ENCODE measurements at places on chromosomes 4 and X.

DNA sequence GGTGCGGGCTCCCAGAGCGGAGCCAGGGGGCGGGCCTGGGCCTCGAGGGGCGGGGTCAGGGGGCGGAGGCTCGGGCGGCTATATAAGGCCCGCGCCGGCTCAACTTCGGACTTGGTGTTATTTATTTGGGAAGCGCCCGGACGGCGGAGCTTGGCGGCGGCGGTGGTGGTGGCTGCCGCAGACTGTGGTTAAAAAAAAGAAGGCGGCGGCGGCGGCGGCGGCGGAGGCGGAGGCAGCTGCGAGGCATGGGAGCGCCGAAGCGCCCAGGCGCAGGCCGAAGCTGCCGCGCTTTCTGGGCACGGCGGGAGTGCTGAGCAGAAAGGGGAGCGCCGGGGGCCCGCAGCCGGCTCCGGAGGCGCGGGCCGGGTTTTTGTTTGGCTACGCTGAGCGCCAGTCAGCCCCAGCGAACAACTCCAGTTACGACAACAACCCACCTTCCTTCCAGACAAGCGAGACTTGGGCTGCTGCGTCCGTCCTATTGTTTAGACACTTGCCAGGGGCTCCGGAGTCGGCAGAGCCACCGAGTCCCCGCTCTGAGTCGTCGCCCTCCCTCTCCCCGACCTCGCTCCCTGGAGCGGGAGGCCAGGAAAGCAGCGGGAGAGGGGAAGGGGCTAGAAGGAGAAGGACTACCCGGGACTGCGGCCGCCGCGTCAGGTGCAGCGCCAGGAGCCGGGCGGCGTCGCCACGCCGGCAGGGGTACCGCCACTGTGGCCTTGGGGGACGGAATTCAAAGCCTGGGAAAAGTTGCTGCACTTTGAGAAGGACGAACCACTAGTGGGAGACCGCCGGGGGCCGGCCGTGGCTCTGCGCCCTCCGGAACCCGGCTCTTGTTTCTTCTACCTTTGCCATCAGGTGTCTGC lies at the start of gene SLIT2:
Gene SLIT2 (plus strand): TSS at position 110 of the 860 bp plus-strand sequence. CDS start 1,911 bp downstream, outside the sequence.
- peak; percentile 80 for DNase-seq

DNA sequence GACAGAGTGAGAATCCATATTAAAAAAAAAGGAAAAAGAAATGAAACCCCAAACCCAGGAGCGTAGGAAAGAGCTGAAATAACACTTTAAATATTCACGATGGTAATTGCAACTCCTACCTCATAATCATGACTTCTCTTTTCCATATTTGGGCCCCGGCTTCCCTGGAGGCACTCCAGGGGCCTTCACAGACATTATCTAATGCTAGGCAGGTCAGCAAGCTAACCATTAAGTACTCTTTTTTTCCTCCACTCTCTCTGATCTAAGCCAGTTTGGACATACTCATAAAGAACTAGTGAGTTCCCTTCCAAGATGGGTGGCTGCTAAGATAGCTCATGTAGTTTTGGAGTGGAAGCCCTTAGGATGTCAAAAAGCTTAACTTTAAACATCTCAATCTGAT lies 83.2 kb downstream of the SH3KBP1 start:
- DNase-seq, result no peak

GRCh38 chrX:40727093-40727492 lies 8.2 kb downstream of the MED14 start:
- DNase-seq, result no peak

DNA sequence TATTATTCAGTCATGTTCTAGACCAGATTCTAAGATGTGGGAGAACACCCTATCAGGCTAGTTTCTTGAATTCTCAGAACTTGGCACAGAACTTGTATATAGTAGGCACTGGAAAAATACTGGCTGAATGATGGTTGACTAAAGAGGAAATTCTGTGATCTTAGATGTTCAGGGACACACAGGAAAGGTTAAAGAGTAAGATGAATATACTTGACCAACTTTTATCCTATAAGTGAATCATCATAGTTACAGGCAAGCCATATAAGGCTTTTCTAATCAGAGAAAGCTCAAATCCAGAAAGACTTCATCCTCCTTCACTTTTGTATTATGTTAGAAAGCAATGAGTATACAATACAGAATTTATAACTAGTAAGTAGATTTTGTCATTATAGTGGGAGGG lies 53.8 kb downstream of the SEPTIN11 start:
- DNase-seq, result no peak

GRCh38 chr4:37732526-37733186 lies 46.5 kb upstream of the RELL1 start:
- DNase-seq, result no peak

DNA sequence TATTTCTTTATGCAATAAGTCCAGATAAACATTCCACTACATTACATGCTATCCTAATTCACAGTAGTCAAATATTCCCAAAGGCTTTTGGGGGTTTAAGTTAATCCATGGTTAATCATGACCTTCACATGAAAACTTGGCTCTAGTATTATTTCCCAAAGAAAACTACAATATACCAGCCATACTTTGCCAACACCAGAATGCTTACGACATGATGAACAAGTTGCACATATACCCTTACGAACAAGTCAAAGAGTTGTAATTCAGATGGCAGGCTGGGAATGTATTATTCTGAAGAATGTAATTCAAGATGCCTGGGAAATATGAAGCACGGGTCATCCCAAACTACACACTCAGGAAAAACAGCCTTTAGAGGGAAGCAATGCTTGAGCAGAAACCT lies 499.6 kb downstream of the PPARGC1A start:
- DNase-seq, result no peak

- DNase-seq, result no peak
Measured at GRCh38 chr4:53781629-53782457, 190.6 kb upstream of the LNX1 start.

DNA sequence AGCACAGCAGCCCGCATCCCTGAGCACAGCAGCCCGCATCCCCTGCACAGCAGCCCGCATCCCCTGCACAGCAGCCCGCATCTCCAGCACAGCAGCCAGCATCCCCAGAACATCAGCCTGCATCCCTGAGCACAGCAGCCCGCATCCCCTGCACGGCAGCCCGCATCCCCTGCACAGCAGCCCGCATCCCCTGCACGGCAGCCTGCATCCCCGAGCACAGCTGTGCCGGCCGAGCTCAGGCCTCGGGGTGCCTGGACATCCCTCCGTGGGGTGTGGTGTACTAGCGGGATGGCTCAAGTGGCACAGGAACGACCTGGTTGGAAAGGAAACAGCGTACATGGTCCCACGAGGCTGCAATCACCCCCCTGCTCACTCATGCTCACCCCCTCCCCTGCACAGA lies 26.8 kb downstream of the ABLIM2 start:
- DNase-seq, result no peak

GRCh38 chr4:93299118-93299517 lies 529.4 kb upstream of the ATOH1 start:
- DNase-seq, result no peak

DNA sequence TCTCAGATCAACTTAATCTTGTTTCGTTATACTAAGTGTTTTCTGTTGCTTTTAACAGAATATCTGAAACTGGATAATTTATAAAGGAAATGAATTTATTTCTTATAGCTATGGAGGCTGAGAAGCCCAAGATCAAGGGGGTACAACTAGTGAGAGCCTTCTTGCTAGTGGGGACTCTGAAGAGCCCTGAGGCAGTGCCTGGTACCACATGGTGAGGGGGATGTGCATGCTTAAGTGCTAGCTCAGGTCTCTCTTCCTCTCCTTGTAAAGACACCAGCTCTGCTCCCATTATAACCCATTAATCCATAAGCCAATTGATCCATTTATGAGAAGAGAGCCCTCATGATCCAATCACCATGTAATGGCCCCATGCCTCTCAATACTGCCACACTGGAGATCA lies 17.9 kb downstream of the COX18 start:
- no peak for DNase-seq

- DNase-seq, result no peak
Measured at GRCh38 chr4:143354990-143355389, 18.3 kb downstream of the GAB1 start.

DNA sequence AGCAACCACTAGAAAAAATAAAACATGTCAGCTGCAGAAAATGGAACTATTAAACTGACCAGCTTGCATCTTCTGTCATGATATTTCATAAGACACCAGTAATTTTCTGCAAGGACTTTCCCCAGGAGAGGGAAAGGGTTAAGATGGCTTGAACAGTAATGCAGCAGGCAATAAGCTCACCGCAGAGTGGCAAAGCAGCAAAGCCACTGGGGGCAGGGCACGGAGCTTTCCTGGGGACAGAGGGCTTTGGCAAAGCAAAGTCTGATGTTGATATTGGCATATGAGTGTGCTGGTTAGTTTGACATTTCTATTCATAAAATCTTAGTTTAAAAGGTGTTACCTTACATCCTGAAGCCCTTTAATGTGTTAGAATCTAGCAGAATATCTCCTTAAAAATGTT lies 55.1 kb upstream of the NAP1L5 start:
- no peak for DNase-seq

DNA sequence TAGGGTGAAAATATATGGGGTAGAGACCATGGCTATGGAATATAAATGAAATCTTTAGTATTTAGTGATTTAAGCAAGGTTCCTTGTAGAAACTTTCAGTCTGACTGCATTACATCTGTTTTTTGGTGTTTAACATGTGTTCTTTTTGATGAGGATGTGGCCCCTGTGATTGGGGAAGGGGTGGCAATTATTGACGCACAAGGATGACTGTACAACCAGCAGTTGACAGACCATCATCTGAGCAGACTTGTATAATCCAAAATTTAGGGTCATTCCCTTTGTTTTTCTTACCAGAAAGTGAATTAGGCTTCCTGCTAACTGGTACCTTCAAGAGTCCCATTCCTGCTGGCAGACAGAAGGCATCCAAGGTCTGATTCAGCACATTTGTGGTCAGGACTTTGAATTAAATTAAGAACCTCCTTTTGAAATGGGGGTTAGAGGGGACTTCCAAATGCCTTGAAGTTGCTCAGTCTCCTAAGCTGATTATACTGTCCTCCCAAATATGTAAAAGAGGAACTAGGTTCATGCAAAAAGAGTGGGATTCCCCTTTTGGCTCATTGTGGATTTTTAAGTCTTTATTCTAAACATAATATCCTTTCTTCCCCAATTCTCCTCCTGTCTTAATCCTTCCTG lies 112.4 kb upstream of the CXCL13 start:
- DNase-seq, result no peak

DNA sequence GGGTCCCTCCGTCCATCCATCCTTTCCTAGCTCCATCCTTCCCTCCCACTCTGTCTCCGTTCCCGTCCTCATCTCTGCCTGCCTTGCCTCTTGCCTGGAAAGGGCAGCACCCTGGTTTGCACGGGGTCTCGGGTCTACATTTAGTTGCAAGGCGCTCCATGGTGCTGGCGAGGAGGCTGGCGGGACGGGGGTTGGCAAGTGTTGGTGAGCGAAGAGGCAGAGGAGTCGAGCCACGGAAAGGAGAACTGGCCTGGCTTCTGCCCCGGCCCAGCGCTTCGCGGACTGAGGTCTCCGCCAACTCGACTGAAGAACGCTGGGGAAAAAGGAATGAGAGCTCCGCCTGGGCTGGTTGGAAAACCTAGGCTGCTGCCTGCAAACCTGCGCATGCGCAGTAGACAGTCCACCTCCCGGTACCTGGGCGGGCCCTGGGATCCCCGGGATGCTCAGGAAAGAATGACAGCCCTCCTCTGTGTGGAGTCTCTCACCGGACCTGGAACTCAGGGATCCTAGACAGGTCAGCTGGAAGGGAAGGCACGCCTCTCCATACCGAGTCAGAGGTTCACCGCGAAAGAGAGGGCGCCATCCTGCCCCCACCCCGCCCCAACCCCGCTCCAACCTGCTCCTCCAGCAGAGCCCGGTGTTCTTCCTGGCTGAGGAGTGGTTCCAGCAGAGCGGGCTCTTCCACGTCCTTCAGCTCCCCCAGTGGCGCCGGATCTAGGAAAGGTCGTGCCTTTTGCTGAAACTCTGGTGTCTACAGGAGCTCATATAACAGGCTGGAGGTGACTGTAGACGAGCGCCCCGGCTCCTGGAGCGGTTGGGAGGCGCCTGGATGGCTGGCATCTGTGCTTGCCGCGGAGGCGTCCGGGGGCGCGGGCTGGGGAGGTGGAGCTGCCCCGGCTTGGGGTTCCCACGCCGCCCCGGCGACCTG lies 6.0 kb downstream of the FRG2 start:
- DNase-seq, result no peak

DNA sequence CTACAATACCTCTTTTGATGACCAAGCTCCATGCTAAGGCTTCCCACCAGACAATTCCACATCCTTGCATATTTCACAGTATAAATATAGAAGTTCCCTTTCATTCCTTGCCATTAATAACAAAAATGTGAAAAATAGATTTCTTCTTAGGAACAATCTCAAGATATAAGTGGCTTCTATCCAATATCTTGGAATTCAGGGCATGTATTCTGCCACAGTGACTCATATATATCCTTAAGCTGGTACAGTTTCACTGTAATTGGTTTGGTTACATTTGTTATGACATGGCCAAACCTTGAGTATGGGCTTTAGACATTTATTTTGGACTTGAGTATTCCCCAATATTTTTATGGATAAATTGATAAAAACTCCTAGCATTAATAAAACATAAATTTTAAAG lies 181.7 kb upstream of the DDX53 start:
- no peak for DNase-seq

DNA sequence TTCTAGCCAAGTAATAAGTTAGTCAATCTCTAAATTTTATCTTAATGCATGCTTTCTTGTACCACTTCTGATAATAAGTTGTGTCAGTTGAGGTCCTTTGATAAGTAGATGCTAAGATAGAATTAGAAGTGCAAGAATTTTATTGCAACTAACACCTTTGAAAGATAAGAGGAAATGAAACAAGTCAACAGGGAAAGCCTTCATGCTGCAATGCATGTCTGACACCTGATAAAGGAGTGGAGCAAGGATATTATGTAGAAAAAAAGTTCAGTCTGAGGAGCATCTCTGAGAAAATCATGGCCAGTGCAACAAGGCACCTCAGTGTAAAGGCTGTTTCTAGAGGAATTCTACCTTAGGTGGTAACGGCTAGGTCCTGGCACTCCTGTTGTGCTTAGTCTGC lies 210.7 kb upstream of the PPP1R2C start:
- DNase-seq, result no peak

GRCh38 chrX:1851527-1851926 lies 236.7 kb downstream of the ASMT start:
- DNase-seq, result no peak

GRCh38 chr4:45638641-45639040 lies 485.2 kb downstream of the GABRG1 start:
- no peak for DNase-seq
